ENCODE measurements at places on chromosomes 13 and 19.

- peak; percentile 43 for DNase-seq
These were observed 500 bp downstream of the ZFP30 start for GRCh38 chr19:37654629-37655300.

DNA sequence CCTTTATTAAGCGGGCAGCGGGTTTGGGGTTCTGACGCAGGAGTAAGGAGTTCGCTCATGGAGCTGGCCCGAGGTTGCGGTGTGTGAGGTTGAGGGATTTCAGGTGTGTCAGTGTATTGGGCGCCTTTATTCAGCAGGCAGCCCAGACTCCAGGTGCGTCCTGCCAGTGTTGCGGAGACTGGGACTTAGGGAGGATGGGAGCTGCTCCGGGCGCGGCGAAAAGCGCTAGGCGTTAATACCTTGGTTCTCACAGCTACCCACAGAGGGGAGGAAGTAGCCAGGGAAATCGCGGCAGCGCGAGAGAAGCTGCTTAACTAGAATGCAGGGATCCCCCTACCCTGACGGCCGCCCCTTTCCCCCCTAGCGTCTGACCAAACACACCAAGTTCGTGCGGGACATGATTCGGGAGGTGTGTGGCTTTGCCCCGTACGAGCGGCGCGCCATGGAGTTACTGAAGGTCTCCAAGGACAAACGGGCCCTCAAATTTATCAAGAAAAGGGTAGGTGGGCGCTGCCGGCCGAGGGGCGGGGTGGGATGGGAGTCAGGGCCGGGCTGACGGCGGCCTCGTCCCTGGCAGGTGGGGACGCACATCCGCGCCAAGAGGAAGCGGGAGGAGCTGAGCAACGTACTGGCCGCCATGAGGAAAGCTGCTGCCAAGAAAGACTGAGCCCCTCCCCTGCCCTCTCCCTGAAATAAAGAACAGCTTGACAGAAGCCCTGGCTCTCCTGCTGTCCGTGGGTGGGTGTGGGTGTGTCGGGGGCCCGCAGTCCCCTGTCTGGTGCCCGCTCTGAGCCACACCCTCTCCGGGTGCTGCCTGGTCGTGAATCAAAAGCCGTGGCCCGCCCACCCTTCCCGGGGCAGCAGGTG lies 1.1 kb downstream of the RPL36 start:
- peak; percentile 73 for DNase-seq

DNA sequence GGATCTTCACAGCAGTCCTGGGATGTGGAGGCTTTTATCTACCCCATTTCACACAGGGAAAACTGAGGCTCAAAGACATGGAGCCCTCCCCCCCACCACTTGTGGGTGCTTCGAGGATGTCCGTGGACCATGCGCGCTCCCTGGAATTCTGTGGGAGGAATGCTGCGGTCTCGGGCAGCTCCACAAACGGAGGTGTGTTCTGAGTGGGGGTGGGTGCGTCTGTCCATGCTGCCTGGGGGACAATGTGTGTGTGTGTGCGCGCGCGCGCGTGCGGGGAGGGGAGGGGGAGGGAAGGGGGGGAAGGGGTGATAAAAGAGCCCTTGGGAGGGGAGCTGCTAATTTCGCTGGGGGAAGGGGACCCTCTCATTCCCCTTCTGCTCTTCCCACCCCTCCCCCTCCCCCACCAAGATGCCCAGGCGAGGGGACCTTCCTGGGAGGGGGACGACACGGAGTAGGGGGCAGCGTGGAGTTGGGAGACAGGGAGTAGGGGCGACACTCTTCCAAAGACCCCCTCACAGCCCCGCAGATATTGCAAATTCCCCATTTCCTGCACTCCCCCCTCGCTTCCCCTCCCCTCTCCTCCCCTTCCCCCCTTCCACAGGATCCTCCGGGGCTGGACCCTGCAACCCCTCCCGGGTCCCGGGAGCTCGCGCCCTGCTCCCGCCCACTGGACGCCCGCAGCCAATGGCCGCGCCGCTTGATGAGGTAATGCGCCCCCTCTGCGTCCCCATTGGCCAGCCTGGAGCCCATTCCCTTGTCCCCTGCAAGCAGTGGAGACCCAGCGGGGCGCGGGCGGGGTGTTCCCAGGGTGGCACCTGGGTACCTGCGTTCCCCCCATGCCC lies 18.9 kb upstream of the ZNRF4 start:
- peak; percentile 45 for DNase-seq

DNA sequence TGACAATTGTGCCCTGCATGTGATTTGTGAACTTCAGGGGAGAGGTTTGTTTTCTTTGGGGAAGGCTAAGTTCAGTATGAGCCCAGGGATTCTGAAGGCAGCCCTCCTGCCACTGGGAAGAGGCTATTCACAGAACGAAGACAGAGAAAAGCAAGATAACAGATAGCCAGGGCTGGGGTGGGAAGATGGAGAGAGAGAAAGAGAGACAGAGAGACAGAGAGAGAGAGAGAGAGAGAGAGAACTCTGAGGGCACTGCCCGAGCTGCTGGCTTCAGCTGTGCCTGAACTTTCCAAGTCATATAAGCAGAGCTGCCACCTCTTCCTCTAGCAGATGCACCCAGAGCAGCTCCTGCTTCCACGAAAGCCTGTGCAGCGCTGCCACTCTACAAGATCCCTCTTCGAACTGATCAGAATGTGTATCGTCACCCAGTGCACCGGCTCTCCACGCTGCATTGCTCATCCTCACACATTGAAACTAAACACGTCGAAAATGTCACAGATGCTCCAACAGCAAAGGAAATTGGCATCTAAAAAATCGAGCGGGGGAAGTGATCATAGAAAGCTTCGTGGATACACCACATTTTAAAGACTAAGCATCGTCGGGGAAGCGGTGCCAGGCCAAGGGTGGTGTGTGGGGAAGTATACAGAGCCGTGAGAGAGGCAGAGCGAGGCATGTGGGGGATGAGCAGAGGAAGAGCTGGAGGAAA lies 81.8 kb upstream of the SIAH3 start:
- DNase-seq = no peak

GRCh38 chr13:106484537-106485193 lies 50.8 kb downstream of the EFNB2 start:
- DNase-seq = peak; percentile 74

DNA sequence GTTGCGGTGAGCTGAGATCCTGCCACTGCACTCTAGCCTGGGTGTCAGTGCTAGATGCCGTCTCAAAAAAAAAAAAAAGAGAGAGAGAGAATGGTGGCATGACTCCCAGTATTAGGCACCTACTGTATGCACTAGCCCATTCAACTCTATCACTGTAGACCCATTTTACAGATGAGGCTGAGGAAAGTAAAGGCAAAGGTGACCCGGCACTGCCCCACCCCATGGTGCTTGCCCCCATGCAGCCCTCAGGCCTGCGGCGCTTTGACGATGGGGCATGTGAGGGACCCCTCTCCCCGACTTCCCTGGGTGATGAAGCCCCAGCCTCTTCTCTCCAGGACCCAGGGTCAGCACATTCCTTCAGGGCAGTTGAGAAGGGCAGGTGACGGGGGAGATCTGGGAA lies 7.3 kb downstream of the NPAS1 start:
- DNase-seq = no peak

GRCh38 chr13:71875823-71876222 lies 8.8 kb upstream of the DACH1 start:
- DNase-seq = no peak

GRCh38 chr19:17889609-17890214 lies 18.0 kb downstream of the SLC5A5 start:
- peak; percentile 66 for DNase-seq

GRCh38 chr19:7596211-7596937 lies 711 bp downstream of the CAMSAP3 start:
- no peak for DNase-seq

- DNase-seq = no peak
These were observed 94.5 kb upstream of the GPR12 start for GRCh38 chr13:26855071-26855470.

- no peak for DNase-seq
These were observed 18.2 kb downstream of the SIN3B start for GRCh38 chr19:16847430-16847829.

DNA sequence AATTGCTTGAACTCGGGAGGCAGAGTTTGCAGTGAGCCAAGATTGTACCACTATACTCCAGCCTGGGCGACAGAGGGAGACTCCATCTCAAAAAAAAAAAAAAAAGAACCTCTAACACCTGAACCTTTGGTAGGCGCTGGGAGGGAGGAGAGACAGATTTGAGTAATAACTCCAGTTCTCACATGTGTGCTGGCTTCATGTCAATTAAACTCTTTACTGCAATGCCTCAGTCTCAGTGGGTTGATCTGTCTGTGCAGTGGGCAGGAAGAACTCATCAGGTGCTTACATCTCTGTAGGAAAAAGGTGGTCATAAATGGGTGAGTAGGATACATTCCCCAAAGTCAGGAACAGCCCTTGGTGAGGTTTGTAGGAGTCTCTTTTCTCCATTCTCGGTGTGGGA lies 85.1 kb upstream of the ABCC4 start:
- DNase-seq = no peak

DNA sequence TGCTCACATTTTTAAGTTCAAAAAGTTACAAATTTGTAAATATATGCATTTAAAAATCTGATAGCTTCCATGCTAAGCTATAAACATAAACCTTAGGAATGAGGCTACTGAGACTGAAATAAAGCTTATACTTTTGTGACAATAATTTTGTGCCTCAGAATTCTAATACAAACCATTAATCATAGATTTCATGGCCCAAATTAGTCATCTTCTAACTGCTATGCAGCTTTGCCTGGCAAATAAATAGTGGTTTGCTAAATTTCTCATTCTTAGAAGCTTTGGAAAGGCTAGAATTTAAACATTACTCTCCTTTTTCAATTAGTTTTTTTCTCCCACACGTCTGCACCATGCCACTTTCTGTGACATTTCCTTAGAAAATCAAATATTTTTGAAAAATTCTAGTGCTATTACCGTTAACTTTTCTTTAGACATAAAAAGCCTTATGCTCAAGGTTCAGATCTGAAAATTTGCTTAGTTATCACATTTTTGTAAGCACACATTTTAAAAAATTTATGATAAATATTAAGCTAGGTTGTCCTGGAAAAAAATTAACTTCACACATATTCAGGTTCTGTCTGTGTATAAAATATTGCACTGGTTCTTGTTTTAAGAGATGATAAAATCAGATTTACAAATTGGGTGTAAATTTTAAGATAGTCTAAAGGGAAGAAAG lies 46.9 kb downstream of the FNDC3A start:
- no peak for DNase-seq

GRCh38 chr13:94057618-94058186 lies 421.8 kb downstream of the DCT start:
- peak; percentile 38 for DNase-seq

GRCh38 chr19:16185768-16186123 lies 536 bp downstream of the FAM32A start:
- DNase-seq = peak; percentile 39

DNA sequence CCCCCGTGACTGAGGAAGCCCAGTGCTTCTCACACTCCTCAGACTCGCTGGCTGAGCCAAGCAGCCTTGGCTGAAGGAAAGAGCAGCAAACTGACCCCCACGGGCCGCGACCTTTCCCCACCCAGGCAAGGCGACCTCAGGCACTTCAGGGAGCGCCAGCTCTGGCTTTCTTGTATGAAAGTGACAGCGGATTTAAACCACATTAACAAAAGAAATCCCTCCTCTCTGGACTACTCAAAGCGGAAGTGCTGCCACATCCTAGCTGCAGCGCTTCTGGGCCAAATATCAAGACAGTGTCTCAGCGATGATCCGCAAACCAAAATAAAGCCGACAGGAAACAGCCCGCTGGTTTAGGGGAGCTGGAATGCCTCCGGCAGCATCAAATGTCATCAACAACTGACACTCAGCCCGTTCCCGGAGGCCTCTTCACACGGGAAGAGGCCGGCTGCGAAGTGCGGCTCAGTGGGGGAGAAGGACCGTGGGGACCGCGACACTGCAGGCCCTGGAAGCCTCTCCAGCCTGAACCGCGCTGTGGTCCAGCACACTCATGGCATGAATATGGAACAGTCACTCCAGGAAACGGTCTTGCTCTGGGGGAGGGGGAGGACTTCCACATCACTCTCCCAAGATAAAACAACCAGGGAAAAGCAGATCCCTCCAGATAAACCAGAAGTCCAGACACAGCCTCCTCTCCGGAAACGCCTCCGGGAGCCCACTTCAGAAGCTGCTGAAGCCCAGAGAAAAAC lies 1.4 kb downstream of the RASA3 start:
- DNase-seq = peak; percentile 79

DNA sequence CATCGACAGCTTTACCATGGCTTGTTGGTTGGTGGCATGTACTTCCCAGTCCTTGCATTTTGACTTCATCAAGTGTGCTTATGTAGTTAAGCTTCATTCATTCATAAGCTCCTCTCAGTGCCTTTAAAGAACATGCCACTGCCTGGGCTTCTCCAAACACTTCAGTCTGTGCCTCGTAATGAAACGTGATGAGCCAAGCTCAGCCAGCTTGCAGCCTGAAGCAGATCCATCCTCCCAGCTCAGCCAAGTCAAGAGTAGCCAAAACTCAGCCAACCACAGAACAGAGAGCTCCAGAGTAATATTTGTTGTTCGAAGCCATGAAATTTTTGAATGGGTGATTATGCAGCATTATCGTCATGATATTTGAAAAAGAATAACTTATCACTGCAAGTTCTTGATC lies 989.7 kb downstream of the EFNB2 start:
- no peak for DNase-seq

DNA sequence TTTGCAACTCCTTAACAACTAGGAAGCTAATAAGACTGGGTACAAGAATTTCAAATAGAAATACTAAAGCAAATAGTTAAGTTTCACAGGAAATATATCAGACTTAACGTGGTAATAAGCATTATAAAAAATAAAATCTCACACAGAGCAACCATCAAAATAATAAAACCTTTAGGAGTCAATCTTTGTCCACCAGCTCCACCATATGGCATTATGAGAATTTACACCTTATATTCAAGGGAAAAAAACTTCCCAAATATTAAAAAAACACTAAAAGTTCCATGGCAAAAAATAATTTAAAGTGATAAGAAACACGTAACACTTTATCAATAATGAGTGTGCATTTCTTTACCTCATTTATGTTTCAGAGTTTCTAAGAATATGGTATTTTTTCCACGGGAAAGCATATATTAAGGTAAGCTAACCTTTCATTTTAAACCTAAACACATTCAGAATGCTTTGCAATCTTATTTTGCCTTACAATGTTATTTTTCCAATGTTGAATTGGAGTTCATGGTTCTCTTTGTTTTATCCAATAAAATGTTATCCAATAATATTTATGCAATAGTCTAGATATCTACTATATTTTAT lies 423.2 kb upstream of the SGCG start:
- DNase-seq = peak; percentile 26

DNA sequence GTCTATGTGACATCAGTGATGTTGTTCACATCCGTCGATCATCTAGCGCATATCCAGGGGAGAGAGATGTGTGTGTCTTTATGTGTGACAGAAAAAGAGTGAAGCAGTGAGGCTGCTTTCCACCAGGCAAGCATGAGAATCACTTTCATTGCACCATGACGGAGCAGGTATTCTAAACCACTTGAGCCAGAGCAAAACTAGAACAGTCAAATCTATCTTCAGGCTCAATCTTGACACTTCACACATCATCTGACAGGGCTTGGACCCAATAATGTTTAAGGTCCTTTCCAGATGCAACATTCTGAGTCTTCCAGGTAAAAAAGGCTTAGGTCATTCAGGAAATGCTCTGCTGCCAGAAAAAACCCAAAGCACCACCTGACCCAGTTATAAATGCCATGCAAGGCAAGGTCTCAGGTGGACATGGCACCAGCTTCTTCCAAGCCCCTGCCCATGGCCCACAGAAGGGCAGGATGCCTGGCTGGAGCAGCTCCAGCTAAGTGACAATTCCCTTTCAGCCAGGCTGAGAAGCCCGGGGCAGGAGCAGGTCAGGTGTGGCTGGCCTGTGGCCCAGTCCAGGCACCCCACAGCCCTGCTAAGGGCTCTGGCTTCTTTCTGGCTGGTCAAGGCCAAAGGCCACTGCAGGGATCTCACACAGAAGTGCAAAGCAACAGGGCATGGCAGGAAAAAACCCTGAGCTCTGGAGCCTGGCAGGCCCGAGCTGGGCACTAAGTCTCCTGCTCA lies 5.0 kb downstream of the ELAVL1 start:
- DNase-seq = no peak

- no peak for DNase-seq
These were observed 14.8 kb downstream of the PSPC1 start for GRCh38 chr13:19767966-19768365.

Data from fibroblast of pulmonary artery (primary cell).